ENCODE measurements at places on chromosomes 12 and 14.
A peak's percentile ranks its signal among the peaks of the same experiment; 100 is the strongest.

DNA sequence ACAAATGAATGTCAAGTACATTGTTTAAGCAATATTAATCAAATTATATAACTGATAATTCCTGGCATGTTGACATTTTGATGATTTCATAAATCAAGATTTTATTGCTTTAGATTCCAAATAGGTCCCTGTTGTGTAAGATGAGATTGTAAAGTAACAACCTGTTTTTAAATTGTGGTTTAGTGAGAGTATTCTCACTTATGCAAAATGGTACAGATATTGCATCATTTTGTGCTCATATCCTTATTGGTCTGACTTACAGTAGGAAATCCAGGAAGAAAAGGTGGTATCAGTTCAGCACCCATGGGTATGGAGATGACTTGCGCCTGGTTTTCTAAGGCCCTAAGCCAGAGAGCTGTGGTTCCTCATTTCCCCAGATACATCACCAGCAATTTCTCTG is 165.5 kb downstream of the KIF21A start:
- peak; percentile 6 for DNase-seq

- peak; percentile 36 for DNase-seq
Observed at GRCh38 chr12:120678572-120678971, 8.4 kb upstream of the MLEC start.

GRCh38 chr12:50618864-50619609 is 114.3 kb downstream of the DIP2B start:
- DNase-seq = no peak

DNA sequence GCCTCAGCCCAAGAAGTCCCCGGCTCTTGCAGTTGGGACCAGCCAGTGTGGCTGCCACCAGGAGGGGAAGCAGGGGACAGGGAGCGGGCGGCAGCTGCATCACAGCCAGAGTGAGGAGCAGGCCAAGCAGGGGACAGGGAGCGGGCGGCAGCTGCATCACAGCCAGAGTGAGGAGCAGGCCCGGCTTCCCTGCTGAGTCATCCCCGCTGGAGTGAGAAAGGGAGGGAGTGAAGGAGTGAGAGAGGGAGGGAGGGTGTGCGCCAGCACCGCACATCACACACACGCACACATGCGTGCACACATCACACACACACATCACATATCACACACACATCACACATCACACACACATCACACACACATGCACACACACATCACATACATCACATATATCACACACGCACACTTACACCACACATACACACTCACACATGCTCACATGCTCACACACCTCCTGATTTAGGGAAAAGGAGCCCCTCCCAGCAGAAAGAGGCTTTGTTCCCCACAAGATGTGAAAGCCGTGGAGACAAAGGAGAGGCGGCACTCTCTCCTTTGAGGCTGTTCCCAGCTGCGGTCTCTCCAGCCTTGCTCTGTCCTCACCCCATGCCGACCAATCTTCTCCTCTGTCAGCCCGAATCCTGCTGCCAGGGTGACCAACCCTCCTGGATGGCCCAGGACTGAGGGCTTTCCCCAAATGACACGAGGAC is 16.7 kb upstream of the ZDHHC22 start:
- peak; percentile 50 for DNase-seq

- no peak for DNase-seq
Observed at GRCh38 chr12:13950502-13950901, 30.9 kb downstream of the GRIN2B start.

DNA sequence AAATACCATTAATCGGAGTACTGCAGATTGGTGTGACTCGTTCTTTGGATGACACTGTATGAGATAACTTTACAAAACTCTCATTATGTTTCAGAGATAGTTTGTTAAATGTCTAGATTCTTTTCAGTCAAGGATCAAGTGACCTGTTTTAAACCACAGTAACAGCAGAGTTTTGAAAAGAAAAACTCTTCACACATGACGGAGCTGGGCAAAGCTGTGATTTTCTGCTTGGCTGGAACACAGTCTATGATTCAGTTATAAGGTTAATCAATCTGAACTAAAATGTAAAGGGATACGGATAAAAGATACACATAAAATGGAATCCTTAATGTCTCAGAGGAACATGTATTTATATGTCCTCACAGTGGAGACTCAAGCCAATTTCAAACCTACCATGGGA is 573.2 kb downstream of the PRKD1 start:
- no peak for DNase-seq

GRCh38 chr12:130031571-130032189 is 127.9 kb upstream of the TMEM132D start:
- DNase-seq = peak; percentile 52

- DNase-seq = no peak
Observed at GRCh38 chr12:21539797-21540196, 13.7 kb downstream of the SPX start.

DNA sequence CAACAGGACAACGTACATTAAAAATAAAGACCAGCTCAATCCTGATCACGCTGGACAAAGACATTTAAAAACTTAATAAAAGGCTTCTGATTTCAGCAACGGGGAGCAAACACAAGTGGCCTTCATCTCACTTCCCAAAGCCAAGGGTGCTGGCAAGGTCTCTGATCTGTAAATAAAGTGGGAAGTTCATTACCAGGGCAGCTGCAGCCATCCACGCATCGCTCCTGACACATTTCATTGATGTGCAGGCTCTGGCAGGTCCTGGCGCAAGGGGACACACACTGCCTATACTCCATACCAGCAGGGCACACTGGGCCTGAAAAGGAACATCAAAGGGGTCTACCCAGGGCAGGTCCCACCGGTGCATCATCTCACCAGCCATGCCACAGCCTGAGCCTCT is 51.0 kb downstream of the VWF start:
- DNase-seq = no peak

DNA sequence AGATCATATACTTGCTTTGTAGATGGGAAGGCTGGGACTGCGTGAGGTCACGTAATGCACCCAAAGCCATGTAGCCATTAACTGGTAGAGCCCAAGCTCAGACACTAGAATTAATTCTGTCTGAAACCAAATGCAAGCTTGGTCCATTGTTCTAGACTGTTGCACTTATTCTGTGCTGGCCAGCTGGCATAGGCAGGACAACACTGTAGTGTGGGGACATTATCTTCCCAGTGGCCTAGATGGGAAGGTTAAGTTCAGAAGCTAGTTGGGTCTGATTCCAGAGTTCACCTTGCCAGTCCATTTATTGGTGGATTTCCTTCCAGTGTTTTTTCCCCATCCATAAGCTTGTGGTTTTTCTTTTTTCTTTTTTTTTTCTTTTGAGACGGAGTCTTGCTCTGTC is 39.1 kb downstream of the KLC1 start:
- DNase-seq = no peak

DNA sequence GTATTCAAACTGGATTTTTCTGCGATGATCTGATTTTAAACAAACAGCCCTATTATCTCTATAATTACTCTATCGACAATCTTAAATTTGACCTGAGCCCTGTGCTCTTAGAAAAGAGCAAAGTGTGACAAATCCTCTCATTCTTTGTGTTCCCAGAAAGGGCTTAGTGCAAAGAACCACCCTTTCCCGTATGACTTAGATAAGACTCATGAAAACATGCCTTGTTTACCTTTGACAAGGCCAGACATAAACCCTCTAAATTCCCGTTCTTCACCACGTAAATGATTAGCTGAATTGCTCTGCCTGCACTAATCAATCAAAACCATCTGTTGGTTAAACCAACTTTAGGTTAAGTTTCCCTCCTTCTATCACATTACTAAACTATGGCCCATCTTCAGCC is 285.7 kb upstream of the SEL1L start:
- DNase-seq = no peak

Data from RKO (cell line).